Stimulated activated naive CD8-positive, alpha-beta T cell treated with anti-CD3 and anti-CD28 coated beads, Interleukin-15, Interleukin-2, amounts not matched to agents 100 U/mL and 50 U/mL, for 24 hours (primary cell): ENCODE measurements at places on chromosomes 1 and 21.

DNA sequence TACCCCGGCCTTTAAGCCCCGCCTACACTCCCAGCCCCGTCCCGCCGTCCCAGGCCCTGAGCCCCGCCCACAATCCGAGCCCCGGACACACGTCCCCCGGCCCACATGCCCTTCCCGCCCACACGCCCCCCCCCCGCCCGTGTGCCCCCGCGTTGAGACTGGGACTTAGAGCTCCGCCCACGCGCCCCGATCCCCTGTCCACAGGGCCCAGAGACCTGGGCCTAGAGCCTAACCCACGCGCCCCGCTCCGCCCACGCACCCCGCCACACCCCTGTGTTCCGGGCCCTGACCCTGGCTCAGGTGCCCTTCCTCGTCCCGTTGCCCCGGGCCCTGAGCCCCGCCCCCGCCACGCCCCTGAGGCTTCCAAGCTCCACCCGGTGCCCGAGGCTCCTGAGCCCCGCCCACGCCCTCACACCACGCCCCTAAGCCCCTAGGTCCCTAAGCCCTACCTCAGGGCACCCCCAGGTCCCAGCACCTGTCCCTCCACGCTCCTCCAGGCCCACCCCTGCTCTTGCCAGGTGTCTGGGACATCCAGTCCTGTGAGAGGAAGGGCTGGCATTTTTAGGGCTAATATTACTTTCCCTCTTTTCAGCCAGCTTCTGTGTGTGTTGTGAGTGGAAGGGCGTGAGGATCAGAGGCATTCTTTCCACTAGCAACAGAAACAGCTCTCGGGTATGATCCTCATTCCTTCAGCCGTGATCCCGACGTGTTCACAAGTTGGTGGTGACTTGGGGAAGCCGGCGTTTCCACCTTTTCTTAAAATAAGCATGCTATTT, 552 bp upstream of the GPR157 start:
- DNase-seq: peak; percentile 88

DNA sequence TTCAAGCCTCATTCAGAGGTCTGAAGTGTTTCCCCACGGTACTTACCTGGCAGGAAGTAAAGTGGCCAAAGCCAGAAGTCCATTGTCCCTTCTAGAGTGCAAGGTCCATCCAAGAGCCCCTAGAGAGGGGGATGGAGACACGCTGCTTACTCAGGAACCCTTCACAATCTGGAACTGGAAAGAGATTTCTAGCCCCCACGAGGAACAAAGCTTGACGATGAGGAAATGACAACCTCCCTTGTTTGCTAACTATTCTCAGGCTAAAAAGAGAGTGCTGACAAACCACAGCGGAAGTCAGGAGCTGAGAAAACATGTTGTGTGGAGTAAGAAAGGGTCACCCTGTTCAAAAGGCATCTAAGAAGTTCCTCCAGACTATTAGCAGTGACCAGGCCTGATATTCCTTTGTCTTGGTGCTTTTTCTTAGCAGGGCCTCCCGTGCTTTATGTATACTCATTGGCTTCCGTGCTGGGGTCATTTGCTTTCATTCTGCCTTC, at the start of gene FCMR:
Gene FCMR, minus strand, starts transcription at position 170 of the 494 bp plus-strand sequence. Its CDS starts 87 bp downstream, at position 83.
- DNase-seq: no peak

DNA sequence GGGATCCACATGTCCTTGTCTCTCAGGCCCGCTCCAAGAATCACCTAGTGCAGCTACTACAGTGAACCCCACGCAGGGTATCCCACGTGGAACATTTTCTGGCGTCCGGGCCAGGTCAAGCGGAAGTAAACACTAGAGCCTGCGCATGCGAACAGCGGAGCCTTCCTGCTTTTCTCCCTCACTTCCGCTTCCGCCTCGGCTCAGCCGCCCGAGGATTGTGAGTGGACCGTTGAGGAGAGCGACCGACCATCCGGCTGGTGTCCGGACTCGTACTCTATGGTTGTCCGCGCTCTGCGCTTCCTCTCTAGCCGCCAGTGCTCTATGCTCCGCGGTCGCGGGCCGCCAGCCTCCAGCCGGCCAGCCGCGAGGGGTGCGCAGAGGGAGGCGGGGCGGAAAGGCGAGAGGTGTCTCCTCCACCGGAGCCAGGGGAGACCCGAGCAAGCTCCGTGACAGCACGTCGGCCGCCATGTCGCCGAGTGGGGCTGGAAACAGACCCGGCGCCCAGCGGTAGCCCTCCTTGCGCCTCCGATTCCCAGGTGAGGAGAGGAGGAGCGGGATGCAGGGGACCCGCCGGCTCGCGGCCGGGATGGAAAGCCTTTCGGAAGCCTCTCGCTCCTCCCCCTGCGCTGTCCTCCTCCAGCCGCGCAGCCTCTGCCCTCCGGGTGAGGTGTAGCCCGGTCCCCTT, at the start of the genes CNST and TFB2M:
Gene CNST, plus strand, starts transcription at position 329 of the 685 bp plus-strand sequence. CDS start 25,107 bp downstream, outside the sequence.
Gene TFB2M, minus strand, starts transcription at position 134 of the 685 bp plus-strand sequence. Its CDS starts 123 bp downstream, at position 11.
- DNase-seq: peak; percentile 96

DNA sequence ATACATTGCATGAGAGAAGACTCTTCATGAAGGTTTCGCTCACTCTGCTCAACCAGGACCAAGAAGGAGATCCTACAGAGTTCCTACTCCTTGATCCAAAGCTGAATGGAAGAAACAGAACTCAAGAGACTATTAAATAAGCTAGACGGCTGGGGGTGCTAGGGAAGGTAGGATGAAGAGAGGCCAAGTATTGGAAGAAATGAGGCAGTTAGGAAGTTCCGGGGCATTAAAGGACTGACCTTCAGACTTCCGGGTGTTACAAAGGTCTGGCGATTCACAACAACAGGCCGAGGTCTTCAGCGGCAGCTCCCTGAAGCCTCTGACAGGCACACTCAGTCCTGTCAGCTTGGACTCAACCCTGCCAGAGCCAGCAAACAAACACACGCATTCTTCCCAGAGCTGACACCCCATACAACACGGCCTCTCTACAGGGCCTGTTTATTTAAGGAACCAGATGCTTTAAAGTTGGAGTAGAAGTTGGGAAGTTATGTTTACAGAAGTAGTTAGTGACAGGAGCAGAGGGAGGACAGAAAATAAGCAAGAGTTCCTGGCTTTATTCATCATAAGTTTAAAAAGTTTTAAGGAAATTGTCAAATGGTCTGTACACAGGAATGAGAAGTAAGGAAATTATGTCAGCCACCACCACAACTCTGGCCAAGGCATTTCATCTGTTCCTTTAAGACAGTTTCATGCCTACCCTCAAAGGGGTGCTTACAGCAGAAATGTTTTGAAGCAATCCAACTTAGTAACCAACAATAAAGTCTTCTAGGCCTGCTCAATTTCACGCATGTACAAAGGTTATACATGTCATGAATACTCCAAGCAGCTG, 4.7 kb downstream of the SORT1 start:
- DNase-seq: no peak

GRCh38 chr1:235502601-235503402, 1.4 kb downstream of the B3GALNT2 start:
- no peak for DNase-seq

DNA sequence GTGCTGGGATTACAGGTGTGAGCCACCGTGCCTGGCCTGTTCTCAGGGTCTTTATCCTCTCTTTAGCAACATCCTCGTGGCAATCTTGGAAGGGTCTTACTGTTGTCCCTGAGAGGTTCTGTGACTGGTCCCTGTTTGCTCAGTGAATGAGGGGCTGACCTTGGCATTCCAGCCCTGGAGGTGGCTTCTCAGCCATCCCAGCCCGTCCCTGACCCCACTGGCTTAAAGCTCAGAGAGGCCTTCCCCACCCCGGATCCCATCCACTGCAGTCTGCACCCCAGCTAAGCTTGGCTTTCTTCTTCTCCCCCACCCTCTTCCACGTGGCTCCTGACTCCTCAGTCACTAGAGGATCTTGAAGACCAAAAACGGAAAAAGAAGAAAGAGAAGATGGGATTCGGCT, 88.3 kb upstream of the TMEM51 start:
- no peak for DNase-seq

DNA sequence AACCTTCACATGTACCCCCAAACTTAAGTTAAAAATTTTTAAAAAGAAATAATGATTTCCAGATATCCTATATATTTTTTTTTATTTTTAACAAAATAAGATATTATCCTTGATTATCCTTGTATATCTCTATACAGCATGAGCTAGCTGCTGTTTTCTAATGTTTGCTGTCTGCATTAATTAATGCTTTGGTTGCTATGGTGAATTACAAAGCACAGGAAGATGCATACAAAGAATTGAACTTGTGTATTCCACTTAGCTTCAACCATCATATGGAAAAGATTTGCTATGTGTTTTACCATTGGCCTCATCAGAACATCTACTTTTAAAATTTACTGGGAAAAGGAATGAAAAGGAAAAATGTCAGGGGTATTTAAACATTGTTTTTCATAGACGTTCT, 35.4 kb downstream of the VPS45 start:
- no peak for DNase-seq

GRCh38 chr1:61569303-61569621, 155.7 kb downstream of the TM2D1 start:
- DNase-seq: no peak

- DNase-seq: no peak
Measured at GRCh38 chr1:6448749-6449631, 17.0 kb downstream of the TNFRSF25 start.

DNA sequence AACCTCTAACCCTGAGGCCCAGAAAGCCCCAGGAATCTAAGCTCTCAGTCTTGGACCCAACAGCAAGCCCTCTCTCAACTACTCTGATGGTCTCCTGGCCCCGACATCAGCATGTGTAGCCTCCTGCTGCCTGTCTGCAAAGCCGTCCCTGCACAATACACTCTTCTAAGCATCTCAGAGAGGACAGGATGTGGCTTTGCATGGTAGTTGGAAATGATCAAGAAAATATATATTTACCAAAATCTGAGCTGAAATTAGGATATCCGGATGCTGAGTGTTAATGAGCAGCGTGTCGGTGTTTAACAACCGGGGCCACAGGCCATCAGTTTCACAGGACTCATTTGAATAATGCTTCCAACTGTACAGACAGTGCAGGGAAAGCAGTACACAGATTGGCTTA, 59.1 kb upstream of the SIM2 start:
- no peak for DNase-seq

GRCh38 chr1:9228609-9229008, 6.0 kb upstream of the H6PD start:
- DNase-seq: no peak

DNA sequence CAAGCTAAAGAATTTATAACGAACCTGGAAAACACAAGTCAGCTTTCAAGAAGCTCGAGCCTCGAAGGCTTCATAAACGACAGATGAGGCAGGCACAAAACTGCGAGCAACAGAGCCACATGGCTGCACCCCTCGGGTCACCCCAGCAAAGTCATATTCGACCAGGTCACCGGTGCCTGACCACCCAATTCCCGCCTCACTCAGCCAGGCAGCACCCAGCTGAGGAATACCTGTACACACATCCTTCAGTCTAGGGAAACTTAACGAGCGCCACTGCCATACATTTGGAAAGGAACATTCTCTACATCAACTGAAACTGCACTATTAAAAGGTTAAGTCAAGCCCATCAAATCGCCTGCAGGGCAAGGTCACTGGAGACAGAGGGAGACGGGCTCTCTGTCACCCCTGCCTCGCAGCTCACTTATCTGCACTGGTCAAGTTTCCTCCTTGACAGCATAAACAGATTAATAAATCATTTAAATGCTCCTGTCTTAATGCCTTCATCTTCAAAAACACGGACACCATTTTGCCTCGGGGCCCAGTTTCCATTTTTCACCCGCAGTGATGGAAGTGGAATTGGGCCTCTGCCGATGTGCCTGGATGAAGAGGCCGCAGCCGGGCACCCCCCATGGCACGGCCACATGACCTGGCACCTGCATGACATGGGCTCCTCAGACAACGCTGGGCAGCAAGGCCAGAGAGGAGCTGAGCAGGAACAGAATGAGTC, 20.6 kb downstream of the NPHP4 start:
- no peak for DNase-seq

DNA sequence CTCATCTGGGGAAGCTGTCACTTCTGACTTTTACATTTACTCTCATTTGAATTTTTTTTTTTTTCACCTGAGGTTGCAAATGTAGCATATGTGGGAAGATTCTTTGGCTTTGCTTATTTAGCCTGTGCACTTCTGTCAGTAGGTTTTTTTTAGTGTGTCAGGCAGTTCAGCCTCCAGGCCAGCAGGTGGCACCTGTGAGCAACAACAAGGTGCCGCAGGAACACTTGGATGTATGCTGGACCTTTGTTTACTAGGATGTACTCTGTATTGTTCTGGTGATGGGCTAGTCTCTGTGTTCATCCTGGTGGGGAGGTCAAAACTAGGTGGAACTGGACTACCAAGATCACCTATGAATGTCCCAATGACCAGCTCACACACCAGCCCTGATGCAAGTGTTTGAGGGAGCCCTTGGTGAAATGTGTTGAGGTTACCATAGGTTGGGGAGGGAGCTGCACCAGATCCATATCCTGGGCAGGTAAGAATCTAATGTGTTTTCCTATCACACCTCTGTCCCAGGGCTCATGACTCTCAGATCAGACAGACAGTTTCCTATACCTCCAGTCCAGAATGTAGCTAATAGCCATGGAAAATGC, 618.2 kb downstream of the BRINP3 start:
- DNase-seq: peak; percentile 45

DNA sequence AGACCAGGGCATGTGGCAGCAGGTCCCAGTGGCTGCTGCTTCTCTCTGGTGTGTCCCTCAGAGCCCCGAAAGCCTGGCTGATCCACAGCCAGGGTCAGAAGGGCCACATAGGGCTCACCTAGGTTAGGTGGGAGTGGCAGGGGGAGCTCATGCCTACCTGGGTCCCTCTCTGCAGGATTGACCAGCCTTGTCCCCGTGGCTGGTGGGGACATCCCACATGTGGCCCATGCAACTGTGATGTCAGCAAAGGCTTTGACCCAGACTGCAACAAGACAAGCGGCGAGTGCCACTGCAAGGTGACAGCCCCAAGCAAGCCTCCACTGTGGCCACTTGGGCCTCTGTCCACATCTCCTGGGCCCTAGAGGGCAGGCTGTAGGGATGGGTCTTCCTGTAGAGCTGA, 15.7 kb downstream of the CELSR2 start:
- no peak for DNase-seq

GRCh38 chr1:110875216-110875731, 2.3 kb downstream of the CD53 start:
- DNase-seq: peak; percentile 58

- peak; percentile 34 for DNase-seq
Measured at GRCh38 chr1:95117207-95118066, at the start of gene TLCD4. TLCD4 (plus strand) TSS chr1:95117355; CDS start chr1:95143902, 26,547 bp downstream.

DNA sequence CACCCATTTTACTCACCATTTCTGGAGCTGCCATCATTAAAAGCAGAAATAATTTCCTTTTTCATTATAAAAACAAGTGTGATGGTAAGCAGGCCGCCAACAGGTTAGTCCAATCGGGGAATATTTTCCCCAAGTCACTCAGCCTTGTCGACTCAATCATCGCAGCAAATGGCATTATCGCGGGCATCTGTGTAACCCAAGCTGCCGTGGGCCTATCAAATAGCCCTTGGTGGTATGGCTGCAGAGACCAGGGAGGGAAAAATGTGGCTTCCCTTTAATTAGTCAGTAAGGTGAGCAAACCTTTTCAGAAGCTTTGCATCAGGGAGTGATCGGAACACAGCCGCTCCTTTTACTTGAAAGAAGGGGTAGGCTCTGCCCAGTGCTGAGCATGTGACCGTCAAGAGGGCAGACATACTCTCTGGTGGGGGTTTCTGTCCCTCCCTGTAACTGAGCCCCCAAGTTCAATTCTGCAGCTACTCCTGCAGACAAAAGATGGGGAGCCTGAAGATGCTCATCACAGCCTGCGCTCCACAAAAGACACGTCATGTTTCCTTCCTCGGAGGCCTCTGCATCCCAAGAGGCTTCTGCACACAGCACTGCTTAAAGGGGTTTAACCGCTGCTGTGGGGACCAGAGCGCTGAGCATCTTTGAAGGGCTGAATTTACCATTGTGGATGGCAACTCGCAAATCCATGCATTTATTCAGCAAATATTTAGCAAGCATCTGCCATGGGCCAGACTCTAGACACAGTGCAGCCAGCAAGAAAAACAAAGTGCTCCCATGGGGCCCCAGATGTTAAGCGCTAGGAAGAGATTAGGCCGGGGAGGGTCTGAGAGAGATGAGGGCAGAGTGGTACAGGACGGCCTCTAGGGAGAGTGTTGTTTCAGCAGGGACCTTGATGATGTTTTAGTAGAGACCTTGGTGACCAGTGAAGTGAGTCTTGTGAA, 1.2 kb upstream of the TMPRSS3 start:
- no peak for DNase-seq
